ENCODE measurements at places on chromosomes 13 and 19.

- H3K4me3 ChIP-seq: no peak overlapping the region
- H3K27ac ChIP-seq: no peak overlapping the region
- H3K27me3 ChIP-seq: peaks cover 25% of the 10 kb centered on the region
- DNase-seq: no peak
- H3K36me3 ChIP-seq: no peaks in the 10 kb centered on the region
These were observed 63.1 kb downstream of the DLEU7 start for GRCh38 chr13:50780201-50781015.

DNA sequence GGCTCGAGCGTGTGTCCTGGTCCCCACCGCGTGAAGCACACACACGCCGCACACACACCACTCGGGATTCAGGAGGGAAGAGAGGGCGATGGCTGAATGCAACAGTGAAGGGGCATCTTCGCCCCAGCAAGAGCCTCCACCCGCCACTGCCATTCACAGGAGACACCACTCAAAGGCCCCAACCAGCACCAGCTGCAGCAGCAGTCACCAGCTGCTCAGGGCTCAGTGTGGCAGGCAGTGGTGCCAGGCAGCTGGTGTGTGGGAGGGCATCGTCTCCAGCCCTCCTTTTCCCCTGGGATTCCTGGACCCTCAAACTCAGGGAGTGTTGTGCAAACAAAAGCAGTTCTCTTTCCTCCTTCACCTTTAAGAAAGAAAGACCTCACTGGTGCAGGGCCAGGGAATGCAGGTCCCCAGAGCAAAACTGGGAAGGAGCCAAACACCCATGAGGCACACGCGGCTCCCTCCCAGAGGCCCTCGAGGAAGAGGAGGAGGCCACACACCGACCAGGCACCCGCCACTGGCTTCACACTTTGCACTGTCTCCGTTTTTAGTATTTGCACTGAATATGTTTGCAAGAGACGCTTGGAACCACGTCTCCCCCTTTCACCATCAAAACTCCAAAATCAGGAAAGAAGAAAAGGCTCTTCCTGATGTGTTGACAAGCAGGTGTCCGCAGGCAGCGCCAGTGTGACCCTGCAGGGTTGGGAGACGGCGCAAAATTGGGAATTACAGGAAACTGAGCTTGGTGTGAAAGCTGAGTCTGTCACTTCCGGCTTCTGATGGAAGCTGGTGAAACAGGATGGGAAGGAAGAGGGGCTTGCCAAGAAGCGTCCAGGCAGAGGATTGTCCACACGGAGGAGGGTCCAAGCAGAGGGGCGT is 26.4 kb upstream of the F7 start:
- no peaks in the 10 kb centered on the region for H3K27me3 ChIP-seq
- no peak overlapping the region for H3K4me3 ChIP-seq
- no peaks in the 10 kb centered on the region for H3K4me1 ChIP-seq
- no peak overlapping the region for H3K27ac ChIP-seq

DNA sequence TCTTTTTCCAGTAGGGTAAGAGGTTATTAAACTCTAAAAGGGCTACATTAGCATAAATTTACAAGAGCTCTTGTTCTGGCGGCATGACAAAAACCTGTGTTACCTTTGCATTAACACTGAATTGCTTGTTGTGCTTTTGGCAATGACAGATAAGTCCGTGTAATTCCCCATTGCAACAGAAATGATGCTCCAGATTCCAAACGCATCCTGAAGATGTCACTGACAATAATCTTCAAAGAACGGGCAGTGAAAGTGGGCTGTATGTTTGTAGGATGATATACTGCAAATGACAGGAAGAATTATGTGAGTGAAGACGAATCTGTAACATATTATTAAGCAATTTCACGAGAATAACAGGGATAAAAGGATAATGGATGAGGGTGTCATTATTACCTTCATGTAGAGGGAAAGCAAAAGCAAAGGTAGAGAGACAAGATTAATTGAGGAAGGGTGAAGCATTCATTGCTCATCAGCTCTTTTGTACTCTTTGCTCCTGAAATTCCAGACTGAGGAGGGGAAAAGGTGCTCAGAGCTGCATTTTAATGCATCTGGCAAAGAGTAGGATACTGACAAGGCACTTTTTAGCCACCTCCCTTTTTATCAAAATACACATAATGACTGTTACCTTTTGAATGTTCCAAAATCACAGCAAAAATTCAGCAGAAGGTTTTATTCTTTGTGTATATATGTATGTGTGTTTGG is 38.5 kb upstream of the MAB21L1 start:
- H3K27me3 ChIP-seq: no peaks in the 10 kb centered on the region
- H3K27ac ChIP-seq: no peak overlapping the region
- no peak overlapping the region for H3K4me3 ChIP-seq
- no peak for DNase-seq
- no peaks in the 10 kb centered on the region for H3K36me3 ChIP-seq

DNA sequence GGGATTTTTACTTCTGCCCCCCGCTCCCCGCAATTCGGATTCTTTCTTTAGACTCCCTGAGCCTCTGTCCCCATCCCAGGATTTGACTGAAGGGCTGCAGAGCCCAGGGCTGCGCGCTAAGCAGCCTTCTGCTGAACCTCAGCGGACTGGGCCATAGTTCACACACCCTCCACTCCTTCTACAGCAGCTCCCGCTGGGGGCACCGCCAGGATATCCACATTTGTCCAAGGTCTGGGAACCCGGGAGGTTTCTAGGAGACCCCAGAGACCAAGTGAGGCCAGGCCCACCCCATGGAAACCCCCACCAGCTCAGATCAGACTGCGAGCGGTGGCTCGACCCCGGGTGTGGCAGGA is 463.3 kb downstream of the ITGBL1 start:
- DNase-seq: no peak
- H3K27ac ChIP-seq: no peak overlapping the region
- no peak overlapping the region for H3K4me3 ChIP-seq
- H3K27me3 ChIP-seq: peaks cover 50% of the 10 kb centered on the region
- H3K36me3 ChIP-seq: no peaks in the 10 kb centered on the region

- DNase-seq: no peak
- H3K36me3 ChIP-seq: no peaks in the 10 kb centered on the region
- no peak overlapping the region for H3K27ac ChIP-seq
- no peaks in the 10 kb centered on the region for H3K27me3 ChIP-seq
These were observed 651 bp downstream of the SERPINE3 start for GRCh38 chr13:51339952-51340732.

- no peaks in the 10 kb centered on the region for H3K36me3 ChIP-seq
- H3K4me1 ChIP-seq: no peaks in the 10 kb centered on the region
- H3K4me3 ChIP-seq: no peak overlapping the region
- peaks cover 9% of the 10 kb centered on the region for H3K27me3 ChIP-seq
- no peak for DNase-seq
These were observed 14.5 kb downstream of the STARD13 start for GRCh38 chr13:33270895-33271538.

DNA sequence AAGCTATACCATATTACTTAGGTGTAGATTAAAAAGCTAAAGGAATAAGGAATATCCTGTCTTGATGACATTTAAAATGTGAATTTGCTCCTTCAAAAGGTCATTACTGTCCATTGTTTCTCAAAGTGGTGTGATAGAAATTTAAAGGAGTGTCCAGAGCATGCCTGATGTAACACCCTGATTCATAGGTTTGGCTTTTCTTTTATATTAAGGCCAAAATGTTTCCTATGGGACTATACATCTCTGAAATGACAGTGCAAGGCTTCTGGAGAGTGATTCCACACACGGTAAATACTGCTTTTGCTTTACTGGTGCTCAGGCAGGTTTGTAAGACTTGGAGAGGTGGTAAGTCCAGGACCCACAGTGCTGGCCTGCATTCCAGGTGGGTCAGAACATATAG is 289.9 kb downstream of the RFC3 start:
- H3K27me3 ChIP-seq: no peaks in the 10 kb centered on the region
- no peak for DNase-seq
- no peaks in the 10 kb centered on the region for H3K4me1 ChIP-seq

DNA sequence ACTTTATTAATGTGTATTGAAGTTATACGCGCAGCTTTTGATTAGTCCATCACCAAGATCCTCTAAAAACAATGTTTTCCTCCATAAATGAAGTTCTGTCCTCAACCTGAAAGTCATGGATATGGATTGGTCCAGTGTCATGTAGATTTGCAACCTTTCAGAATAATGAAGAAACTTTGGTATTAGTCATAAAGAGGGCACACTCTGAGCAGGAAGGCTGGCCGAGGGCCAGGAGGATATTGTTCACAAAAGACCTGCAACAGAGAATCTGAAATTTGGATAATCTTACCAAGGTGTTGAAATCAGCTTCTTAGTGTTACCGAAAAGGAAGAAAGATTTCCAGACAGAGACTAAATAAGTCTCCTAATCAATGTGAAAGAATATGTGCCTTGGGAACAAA is 20.7 kb downstream of the CLDN10 start:
- H3K36me3 ChIP-seq: no peaks in the 10 kb centered on the region
- DNase-seq: no peak
- no peak overlapping the region for H3K27ac ChIP-seq

- peak overlapping the region; percentile 79 for H3K4me3 ChIP-seq
- H3K36me3 ChIP-seq: no peaks in the 10 kb centered on the region
- DNase-seq: no peak
- peaks cover 74% of the 10 kb centered on the region for H3K27me3 ChIP-seq
- peaks cover 7% of the 10 kb centered on the region for H3K4me1 ChIP-seq
- no peak overlapping the region for H3K27ac ChIP-seq
These were observed 3.6 kb downstream of the HTR2A start for GRCh38 chr13:46893221-46893740.

DNA sequence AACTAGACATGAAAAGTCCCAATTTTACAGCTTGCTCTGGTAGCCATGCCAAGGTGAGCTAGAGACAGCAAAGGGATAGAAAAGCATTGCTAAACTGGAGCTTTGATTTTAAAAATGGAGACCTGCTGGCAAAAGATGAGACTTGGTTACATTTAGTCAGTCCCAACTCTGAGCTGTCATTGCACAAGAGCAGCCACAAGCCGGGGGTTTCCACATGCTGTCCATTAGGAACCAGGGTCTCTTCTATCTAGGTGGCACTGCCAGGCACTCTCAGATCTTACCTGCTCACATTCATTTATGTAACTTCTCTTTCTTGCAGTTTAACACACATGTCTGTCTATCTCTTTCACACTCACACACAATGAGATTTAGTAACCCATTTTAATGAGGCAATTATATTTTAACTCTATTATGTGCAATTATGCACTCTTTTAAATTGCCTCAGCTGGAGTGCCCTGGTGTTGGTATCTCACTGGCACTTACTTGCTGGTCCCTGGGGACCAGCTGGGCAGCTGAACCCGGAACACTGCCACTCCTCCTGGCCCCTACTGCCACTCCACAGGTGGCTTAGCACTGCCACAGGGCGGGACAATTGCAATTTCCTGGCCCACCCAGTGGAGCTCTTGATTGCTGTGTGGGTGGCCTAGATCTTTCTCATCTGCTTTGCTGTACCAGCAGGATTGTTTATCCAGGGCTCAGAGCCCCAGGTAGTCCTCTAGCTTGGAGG is 112.5 kb downstream of the COG6 start:
- no peaks in the 10 kb centered on the region for H3K36me3 ChIP-seq
- no peak overlapping the region for H3K4me3 ChIP-seq
- H3K4me1 ChIP-seq: peaks cover 3% of the 10 kb centered on the region

- no peaks in the 10 kb centered on the region for H3K36me3 ChIP-seq
- no peak for DNase-seq
- H3K27ac ChIP-seq: no peak overlapping the region
- H3K4me3 ChIP-seq: no peak overlapping the region
These were observed 5.1 kb downstream of the OR7A10 start for GRCh38 chr19:14843578-14843977.

- DNase-seq: peak; percentile 75
- peak overlapping the region; percentile 35 for H3K4me3 ChIP-seq
- peaks cover 27% of the 10 kb centered on the region for H3K36me3 ChIP-seq
These were observed 130.8 kb downstream of the KL start for GRCh38 chr13:33146843-33147611.

GRCh38 chr19:32498648-32499200 is 82.3 kb upstream of the PDCD5 start:
- H3K27me3 ChIP-seq: peaks cover 2% of the 10 kb centered on the region
- no peaks in the 10 kb centered on the region for H3K36me3 ChIP-seq
- H3K4me3 ChIP-seq: no peak overlapping the region
- H3K27ac ChIP-seq: no peak overlapping the region
- H3K4me1 ChIP-seq: peaks cover 1% of the 10 kb centered on the region
- DNase-seq: no peak

- H3K36me3 ChIP-seq: peaks cover 48% of the 10 kb centered on the region
- H3K27me3 ChIP-seq: no peaks in the 10 kb centered on the region
- peaks cover 35% of the 10 kb centered on the region for H3K4me1 ChIP-seq
- H3K27ac ChIP-seq: peak overlapping the region; percentile 92
These were observed 2.7 kb downstream of the TNPO2 start for GRCh38 chr19:12720851-12721655.

- no peak overlapping the region for H3K27ac ChIP-seq
- no peaks in the 10 kb centered on the region for H3K27me3 ChIP-seq
- peaks cover 7% of the 10 kb centered on the region for H3K4me1 ChIP-seq
- H3K36me3 ChIP-seq: no peaks in the 10 kb centered on the region
These were observed 47.9 kb downstream of the USPL1 start for GRCh38 chr13:30665638-30666037.

DNA sequence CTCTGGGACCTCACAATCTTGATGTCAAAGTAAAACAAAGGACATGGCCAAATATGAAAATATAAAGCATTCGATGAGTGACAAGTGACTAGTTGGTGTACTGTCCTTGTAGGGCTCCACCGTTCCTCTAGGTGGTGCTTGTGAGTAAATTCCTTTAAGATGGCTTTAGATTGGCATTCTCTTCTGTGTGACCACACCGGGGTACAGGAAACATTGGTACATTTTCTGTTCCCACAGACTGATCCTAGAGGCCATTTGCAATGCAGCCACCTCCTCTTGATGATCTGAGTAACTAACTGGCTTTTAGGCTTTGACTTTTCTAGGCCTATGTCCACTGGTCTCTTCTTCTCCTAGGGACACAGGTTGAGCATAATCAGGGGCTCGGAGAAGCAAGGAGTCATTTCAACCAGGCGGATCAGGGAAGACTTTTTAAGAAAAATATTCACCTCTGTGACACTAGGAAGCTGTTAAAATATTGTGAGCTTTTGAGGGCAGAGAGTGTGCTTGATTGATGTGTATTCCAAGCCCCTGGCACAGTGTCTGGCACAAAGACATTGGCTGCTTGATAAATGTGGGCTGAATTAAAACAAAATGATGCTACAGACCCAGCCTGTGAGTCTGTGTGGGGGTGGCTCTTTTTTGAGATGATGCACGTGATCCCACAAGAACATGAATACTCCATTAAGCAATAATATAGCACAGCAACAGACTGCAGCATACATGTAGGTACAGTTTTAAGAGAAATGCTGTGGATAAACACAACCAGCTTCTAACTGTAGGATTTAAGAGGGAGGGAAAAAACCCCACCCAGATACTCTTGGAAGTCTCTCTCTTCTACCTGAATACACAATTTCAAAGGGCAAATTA is 21.0 kb downstream of the EPSTI1 start:
- H3K27me3 ChIP-seq: no peaks in the 10 kb centered on the region
- no peak overlapping the region for H3K4me3 ChIP-seq
- peak; percentile 84 for DNase-seq
- peak overlapping the region; percentile 82 for H3K27ac ChIP-seq
- peaks cover 41% of the 10 kb centered on the region for H3K36me3 ChIP-seq

DNA sequence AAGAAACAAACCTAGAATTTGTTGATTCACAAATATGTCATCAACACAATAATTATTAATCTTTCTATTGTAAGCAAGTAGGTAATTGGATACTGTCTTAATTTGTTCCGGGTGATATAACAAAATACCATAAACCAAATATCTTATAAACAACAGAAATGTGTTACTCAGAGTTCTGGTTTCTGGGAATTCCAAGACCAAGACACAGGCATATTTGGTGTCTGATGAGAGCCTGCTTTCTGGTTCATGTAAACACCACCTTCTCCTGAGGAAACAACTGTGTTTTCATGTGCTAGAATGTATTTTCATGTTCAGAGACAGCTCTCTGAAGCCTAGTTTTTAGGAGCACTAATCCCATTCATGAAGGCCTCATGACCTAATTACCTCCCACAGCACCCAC is 1819.5 kb downstream of the SLITRK5 start:
- H3K4me1 ChIP-seq: no peaks in the 10 kb centered on the region
- no peak overlapping the region for H3K27ac ChIP-seq
- H3K4me3 ChIP-seq: no peak overlapping the region
- no peaks in the 10 kb centered on the region for H3K27me3 ChIP-seq
